ENCODE measurements at places on chromosomes 5 and 9.

DNA sequence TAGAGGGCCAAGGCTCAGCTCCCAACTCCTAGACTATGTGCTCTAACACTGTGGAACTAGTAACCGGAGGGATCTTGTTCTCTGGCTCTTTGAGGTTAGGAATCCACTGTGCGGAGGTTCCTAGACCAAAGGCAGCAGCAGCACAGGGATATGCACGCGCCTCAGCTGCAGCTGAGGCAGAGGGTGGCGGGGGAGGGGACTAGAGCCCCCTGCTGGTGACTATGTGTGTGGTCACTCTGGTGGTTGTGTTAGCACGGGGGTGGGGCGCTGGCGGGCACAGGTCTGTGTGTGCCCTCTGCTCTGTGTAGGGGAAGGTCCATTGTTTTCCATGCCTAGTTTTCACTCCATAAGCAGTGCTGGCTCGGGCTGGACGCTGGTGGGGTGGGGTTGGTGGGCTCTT lies 458.0 kb upstream of the IZUMO3 start:
- peak; percentile 45 for DNase-seq

- DNase-seq = no peak
Measured at GRCh38 chr9:94952565-94953373, 226.3 kb downstream of the AOPEP start.

GRCh38 chr9:113945784-113946183 lies 69.7 kb downstream of the ZNF618 start:
- no peak for DNase-seq

GRCh38 chr5:15837551-15838289 lies 337.7 kb downstream of the FBXL7 start:
- DNase-seq = no peak

- DNase-seq = peak; percentile 33
Measured at GRCh38 chr9:16154521-16155078, 601.8 kb downstream of the CCDC171 start.

All from iPS DF 6.9 (cell line).